ENCODE measurements at places on chromosomes 2 and 18. TPM values are rescaled to one million over a fixed set of nuclear protein-coding genes. Genes with fewer than 3 reads are reported as not detected.
A peak's percentile ranks its signal among the peaks of the same experiment; 100 is the strongest.

Gene GCFC2
- total RNA-seq = 17.8 TPM

Gene GAL3ST2
- total RNA-seq = 0.55 TPM

Gene PID1
- 83.3 TPM for total RNA-seq

Gene METTL4
- total RNA-seq = 2.0 TPM

Gene BOD1L2
- total RNA-seq = not detected

Gene POTEI
- total RNA-seq = not detected

Gene LONRF2
- total RNA-seq = 0.68 TPM

DNA sequence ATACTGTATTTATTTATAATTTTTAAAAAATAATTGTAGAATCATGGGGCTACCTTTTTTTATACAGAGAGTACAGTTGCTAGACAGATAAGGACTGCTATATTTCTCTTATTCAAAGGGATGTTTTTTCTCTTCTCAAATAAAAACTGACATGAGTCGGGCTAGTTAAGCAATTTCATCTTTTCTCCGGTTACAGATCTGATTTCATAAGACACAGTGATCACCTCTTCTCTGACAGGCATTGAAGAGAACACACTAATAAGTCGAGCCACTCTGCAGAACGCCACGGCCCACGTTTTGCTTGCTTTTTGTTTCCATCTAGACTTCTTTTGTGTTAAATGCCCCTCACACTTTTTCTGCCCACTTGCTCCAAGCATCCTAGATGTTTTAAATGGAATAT lies 85.4 kb downstream of the HNRNPLL start:
- no peak for DNase-seq

GRCh38 chr2:147428120-147428747 lies 416.6 kb upstream of the ACVR2A start:
- no peak for DNase-seq

DNA sequence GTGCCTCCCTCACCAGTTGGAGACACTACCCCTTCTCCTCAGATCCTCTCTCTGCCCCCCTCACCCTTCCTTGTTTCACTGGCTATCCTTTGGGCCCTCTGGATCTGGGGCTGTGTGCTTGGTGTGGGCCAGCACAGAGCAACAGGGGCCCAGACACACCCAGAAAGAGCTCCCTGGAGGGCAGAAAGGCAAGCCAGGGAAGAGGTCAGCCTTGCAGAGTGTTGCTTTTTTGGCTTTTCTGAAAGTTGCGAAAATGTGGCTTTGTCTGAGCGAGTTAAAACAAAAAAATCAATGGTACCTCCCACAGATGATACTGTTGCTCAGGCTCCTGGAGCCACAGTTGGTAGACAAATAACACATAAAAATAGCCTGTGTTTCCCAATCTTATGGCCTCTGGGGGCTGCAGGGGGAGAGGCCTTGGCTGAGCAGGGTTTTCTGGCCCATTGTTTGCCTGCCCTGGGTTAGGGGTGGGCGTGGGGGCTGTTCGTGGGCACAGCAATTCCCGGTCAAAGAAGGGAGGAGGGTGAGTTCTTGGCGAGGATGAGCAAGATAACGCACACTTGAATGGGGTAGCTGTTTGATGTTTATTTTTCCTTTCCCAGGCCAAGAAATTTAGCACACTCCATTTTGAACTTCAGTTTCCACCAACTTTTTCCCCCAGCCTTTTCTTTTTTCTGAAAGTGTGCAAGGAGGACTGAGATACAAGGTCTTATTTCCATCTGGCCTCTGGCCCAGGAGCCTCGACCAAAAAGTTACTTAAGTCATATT lies 167.0 kb upstream of the HAAO start:
- peak; percentile 80 for DNase-seq

- no peak for DNase-seq
Measured at GRCh38 chr2:6524691-6525474, 340.8 kb downstream of the CMPK2 start.

GRCh38 chr18:24168496-24168895 lies 29.6 kb downstream of the CABYR start:
- no peak for DNase-seq

DNA sequence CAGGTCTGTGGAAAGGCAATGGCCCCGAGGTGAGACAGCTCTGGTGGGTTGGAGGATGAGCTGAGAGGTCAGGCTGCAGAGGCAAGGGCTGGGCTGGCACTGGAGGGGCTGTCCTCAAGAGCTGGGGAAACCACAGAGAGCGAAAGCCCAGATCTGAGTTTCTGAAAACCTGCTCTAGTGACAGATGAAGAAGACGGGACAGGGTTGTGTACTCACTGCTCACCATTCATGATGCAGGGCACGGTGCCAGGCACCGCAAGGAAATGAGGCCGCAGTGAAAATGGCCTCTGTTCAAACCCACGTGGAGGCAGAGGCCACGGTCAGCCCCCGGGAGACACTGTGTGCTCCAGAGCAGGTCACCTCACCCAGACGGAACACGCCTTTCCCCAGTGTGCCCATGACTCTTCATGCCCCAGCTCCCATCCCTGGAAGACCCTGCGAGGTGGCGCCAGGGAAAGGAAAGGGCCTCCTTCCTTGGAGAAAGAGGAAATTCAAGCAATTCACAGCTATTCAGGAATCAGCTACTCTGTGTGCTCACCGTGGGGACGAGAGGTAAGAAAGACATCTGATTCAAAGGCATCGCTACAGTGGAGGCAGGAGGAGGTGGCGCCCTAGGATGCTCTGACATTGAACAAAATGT lies 24.3 kb upstream of the ID2 start:
- no peak for DNase-seq

- no peak for DNase-seq
Measured at GRCh38 chr2:172447811-172448493, 20.6 kb downstream of the ITGA6 start.

- no peak for DNase-seq
Measured at GRCh38 chr2:202022755-202023154, 10.9 kb upstream of the FZD7 start.

DNA sequence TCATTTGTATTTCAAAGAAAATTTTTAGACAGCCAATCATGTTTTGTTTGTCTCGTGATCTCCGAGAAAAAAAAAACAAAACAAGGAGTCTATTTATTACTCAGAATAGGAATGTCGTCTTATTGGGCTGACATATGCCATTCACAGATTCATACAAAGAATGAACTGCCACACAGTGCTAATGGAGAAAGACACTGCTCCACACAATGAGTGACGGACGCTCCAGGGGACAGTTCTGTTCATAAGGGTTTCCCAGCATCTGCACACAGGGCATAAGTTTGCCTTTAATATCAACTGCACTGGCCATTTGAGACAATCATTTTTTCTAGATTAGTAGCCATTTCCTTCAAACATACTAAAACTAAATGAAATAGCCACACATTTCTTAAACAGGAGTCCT lies 3.4 kb downstream of the SERTAD2 start:
- DNase-seq = no peak

GRCh38 chr2:191087311-191087710 lies 63.5 kb downstream of the STAT4 start:
- no peak for DNase-seq

GRCh38 chr2:212712466-212712865 lies 173.9 kb upstream of the ERBB4 start:
- no peak for DNase-seq
